ENCODE measurements at places on chromosomes 12 and 14. TPM values are rescaled to one million over a fixed set of nuclear protein-coding genes. Genes with fewer than 3 reads are reported as not detected.

The TMEM229B gene
- 0.37 TPM for total RNA-seq

DNA sequence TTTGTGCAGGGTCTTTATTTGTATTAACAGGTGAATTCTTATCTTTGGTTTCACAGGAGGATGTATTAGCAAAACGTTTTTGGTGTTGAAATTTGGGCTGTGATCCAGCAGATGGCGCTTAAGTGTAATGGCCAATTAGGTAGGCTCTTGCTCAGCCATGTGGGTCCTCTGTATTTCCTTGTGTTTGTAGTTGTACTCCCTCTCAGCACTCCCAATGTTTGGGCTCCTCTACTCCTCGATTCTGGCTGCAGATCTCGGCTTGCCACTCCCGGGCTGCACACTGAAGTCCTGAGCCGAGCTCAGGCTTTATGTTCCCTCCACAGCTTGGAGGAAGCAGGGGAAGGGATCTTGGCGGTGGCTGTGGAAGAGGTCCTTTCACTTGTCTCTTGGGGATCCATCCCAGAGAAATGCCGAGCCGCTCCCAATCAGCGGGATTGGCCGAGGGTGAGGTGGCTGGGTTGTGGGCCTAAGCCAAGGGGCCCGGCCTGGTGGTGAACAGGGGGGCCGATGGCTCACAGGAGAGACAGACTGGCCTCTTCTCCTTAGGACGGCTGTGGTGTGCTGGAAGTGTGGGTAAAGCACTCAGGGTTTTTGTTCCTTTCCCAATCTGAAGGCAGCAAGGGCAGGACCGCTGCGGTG is 133.7 kb downstream of the AEBP2 start:
- no peak overlapping the region for H3K27ac ChIP-seq
- H3K4me1 ChIP-seq = peaks cover 38% of the 10 kb centered on the region
- H3K27me3 ChIP-seq = no peaks in the 10 kb centered on the region
- no peak overlapping the region for H3K4me3 ChIP-seq

- peaks cover 24% of the 10 kb centered on the region for H3K36me3 ChIP-seq
- peak within 1 kb of the TSS; percentile 93 for H3K4me3 ChIP-seq
- H3K27ac ChIP-seq = peak within 1 kb of the TSS; percentile 96
These were observed at the start of gene ARID4A for GRCh38 chr14:58298477-58299400. Gene ARID4A (plus strand): TSS chr14:58298555. CDS start chr14:58299855, 1,300 bp downstream.

The BMP4 gene
- total RNA-seq = 7.3 TPM

The SLC39A2 gene
- 0.60 TPM for total RNA-seq

DNA sequence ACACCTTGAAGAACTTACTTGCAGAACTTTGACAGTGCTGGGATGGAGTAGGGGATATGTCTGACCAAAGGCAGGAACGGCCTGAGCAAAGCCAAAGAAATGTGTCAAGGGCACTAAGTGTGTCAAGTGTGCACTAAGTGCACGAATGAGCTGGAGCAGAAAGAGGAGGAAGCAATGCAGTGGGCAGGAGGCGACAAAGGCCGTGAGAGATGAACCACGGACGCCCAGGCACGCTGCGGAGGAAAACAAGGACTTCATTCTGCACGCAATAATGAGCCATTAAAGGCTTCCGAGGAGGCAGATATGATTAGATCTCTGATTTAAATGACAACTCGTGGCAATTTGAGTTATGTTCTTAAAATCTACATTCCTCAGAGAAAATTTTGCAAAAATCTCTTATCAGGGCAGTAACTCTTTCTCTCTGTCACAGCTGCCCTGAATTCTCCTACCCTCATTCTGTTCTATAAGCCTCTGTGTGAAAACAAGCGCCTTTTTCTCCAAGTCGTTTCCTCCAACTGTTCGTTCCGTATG is 25.3 kb downstream of the GRIN2B start:
- H3K4me1 ChIP-seq = no peaks in the 10 kb centered on the region
- DNase-seq = no peak
- H3K4me3 ChIP-seq = no peak overlapping the region
- H3K27ac ChIP-seq = no peak overlapping the region
- no peaks in the 10 kb centered on the region for H3K27me3 ChIP-seq

Data from osteocyte (in vitro differentiated cells).